ENCODE measurements at places on chromosomes 7 and 10.

DNA sequence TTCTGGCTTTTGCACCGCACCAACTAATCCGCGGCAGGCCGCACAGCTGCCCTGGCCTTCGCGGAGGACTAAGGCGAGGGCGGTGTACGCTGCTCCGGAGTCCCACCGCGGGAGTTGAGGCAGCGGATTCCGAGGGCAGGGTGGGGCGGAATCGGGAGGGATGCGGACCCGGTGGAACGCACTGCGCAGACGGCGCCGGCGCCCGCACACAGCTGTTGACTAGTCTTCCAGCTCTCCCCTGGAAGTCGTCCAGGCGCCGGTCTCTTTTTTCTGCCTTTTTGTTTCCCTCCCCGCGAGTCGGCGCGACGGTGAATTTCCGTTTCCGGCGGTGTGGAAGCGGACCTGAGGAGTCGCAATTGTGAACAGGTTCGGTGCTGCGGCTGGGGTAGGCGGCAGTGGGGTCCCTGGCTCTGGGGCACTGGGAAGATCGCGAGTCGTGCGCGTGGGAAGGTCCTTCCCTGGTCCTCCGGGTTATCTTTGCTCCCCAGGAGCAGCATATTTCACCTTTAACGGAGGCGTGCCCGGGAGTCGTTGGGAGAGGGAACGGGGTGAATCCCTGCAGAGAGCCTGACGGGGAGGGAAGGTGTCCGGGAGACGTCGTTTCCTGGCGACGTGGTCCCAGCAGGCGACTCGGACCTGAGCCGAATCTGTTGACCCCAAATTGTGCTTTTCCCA, at the start of gene ASAH2B:
Gene ASAH2B, plus strand, starts transcription at position 319 of the 675 bp plus-strand sequence. CDS start 5,195 bp downstream, outside the sequence.
- DNase-seq, result peak; percentile 89

- no peak for DNase-seq
Measured at GRCh38 chr7:90764848-90765570, 168.9 kb downstream of the CDK14 start.

DNA sequence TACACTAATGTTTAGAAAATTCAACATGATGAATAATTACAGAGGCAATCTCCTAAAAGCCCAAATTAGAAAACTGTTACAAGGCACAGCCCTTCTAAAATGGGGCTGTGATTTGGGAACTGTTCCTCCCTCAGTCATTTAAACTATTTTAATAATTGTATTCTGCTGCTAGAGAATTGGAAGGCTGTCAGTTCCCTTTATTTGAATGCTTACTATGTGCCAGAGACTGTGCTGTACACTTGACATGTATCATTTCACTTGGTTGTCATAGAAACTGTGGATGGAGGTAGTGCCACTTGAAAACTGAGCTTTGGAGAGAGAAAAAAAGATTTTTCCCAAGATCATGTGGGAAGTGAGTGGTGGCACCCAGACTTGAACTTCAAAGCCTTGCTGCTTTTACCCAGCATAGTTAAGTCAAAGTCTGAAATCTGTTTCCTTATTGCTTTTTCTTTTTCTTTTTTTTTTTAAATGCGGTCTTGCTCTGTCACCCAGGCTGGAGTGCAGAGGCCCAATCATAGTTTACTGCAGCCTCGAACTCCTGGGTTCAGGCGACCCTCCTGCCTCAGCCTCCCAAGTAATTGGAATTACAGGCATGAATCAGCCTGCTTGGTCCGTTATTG, 23.6 kb downstream of the UBE2D1 start:
- no peak for DNase-seq

DNA sequence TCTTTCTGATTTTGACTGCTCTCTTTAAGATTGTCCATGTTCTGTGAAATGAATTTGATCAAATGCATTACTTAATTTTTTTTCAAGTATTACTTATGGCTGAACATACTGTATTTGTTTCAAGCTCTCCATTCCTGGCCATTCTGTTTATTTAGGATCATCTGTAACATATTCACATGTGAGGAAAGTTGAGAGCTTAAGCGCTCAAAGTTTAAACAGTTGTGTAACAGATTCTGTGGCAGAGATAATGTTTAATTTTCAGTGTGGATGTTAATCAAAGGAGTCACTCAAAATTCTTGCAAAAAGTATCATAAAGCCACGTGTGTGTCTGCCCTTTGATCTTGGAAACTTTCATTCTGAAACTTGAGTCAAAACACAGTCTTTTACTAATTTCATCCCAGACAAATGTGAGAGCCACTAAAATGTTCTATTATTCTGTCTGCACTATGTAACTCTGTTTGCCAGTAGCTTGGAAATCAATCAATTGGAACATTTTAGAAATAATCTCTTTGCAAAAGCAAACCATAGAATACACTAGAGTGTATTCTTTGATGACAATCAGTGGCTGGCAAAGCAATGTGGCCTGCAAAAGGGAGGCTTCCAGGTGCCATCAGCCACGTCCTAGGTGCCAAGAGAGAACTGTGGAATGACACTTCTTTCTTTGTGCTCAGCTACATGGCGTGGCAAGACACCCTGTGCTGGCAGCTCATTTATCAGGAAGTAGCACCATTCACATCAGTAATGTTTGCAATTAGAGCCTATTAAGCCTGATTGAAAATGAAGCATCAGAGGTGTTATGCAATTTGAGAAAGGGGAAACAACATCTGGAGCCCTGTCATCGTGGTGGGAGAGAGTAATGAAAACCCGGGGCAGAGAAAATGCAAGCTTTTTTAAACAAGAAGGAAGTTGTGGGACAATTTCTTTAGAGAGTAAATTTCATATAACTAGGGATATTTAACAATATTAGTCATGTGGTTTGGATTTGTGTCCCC, 40.9 kb downstream of the ARL5B start:
- no peak for DNase-seq

GRCh38 chr10:113071446-113071845, 121.4 kb downstream of the TCF7L2 start:
- DNase-seq, result no peak

DNA sequence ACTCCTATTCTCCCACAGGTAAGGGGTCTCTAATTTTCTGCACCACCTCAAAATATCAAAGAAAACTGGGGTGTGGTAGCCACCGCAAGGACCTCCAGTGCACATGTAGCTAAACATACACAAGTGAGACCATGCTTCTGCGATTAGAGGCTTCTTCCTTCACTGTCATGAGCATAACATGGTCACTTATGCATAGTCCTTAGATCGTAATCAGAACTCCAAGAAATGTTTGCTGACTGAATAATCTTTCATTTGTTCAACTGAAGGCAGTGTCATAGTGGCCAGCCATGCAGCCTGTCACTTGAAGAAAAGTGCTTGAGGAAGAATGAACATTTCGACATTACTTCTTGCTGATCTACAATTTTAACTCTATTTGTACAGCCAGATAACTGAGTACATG, 14.6 kb downstream of the TWIST1 start:
- no peak for DNase-seq

DNA sequence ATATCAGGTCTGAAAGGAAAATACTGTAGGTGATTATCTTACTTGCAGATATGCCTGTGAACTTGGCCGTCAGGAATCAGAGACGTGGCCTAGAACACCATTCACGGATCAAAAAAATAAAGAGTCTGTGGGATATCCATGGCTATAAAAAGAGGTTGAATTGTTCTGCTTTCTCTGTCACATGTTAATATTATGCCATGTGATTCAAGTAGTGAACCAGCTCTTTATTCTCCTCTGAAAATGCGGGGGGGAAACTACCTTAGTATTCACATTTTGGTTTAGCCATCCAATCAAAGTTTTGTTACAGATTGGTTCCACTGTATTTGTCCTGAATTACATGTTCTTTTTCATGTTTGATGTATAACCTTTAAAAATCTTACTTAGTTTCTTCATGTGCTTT, 120.5 kb downstream of the CCNY start:
- DNase-seq, result no peak

DNA sequence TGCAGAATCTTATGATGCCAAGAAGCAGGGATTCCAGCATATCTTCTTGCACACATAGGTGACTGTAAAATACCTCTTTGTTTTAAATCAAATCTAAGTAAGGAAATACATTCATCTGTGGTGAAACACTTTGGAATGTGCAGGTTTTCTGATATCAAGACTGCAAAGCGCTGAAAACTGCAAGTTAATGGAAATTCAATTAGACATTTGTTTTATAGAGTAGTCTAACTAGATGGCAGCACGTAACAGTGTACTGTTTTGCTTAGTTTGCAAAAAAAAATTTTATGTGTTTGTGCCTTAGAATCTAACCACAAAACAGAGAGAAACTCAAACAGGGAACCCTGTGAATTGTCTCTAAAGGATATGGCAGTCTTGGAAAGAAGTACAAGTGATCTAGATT, 259.2 kb downstream of the HDAC9 start:
- no peak for DNase-seq

DNA sequence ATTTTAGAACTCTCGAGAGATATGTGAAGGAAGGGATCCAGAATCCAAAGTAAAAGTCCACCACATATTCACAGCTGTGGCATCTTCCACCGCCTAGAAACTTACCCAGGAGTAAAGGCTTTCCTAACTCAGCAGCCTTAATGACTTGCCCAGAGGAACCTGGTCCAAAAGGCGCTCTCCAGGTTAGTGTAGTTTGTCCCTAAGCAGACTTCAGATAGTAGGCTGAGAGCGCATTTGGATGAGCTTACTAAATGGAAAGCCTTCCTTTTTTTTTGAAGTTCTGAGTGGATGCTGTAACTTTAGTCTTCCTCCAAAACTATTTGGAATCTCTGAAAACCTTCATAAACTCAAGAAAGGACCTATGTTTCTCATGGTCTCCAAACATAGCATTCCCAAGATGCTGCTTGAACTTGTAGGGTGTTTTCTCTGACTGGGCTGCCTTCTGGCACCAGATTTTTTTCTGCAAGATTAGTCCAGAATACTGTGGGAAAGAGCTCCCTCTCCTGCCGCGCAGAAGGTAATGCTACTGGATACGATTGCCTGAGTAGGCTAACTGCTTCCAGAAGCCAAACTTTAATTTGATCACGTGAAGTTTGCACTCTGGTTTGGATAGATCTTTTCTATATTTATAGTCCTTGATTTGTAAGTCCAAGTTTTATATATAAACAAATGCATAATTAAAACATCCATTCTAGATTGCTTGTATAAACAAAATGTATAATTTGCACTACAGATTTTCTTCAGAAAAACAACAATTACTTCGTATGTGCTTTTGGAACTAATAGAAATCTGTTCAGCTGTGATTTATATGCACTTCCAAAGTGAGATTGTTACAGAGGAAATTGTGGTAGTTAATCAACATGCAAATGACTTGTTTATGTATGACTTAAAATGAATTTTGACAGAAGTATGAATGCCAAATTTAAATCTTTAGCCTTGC, 19.6 kb upstream of the GPR37 start:
- DNase-seq, result peak; percentile 40

GRCh38 chr7:471191-471865, 48.3 kb downstream of the PDGFA start:
- no peak for DNase-seq
